ENCODE measurements at places on chromosomes 7 and 10.

DNA sequence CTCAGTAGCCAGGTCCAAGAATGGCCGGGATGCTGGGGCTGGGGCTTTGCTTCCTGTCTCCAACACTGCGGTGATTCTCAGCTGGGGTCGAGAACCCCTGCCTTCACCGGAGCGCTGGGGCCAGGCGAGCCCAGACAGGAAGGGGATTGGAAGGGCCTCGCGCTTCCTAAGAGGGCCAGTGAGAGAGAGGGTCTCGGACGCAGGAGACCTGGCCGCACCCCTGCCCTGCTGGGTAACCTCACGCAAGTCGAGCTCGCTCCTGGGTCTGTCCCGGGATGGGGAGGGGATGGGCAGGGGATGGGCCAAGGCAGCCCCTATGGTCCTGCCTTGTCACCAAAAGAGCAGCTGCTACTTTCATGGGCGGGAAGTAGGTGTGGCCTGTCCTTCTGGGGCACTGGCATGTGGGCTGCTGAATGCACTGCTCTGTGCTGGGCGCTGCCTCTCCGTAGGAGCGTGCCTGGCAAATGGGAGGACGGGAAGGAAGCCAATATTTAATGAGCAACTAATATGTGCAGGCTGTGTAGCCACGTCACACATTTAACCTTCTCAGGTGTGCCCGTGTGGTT lies 20.0 kb downstream of the KCNK18 start:
- peak; percentile 28 for DNase-seq

GRCh38 chr7:93148727-93149126 lies 542 bp upstream of the SAMD9L start:
- DNase-seq: no peak

DNA sequence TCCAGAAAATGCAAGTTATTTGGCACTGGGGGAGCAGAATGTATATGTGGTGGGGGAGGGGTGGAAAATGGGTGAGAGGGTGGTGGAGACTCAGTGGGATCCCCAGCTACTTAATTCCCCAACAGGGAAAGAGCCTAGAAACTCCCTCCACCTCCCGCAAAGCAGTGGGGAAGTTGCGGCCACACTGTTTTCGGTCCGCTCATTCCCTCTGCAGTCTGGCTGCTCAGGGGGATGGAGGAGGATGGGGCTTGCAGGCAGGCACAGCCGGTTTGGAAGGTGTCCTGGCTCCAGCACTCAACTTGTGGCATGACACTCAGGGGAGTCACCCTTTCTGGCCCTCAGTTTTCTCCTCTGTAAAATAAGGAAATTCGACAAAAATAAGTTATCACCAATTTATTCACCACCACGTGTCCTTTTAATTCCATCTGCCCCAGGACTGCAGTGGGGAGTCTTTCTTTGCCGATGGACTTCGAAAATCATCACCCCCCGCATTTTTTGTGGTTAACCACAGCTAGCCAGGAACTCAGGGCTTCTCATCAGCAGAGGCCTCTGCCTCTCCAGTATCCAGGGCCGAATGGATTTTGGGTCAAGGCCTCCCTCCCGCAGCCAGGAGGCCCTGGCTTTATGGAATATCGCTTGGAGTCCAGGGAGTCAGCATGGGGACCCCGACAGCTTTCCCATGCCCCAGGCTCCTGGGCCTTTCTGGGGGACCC lies 1.6 kb upstream of the HTRA1 start:
- no peak for DNase-seq

DNA sequence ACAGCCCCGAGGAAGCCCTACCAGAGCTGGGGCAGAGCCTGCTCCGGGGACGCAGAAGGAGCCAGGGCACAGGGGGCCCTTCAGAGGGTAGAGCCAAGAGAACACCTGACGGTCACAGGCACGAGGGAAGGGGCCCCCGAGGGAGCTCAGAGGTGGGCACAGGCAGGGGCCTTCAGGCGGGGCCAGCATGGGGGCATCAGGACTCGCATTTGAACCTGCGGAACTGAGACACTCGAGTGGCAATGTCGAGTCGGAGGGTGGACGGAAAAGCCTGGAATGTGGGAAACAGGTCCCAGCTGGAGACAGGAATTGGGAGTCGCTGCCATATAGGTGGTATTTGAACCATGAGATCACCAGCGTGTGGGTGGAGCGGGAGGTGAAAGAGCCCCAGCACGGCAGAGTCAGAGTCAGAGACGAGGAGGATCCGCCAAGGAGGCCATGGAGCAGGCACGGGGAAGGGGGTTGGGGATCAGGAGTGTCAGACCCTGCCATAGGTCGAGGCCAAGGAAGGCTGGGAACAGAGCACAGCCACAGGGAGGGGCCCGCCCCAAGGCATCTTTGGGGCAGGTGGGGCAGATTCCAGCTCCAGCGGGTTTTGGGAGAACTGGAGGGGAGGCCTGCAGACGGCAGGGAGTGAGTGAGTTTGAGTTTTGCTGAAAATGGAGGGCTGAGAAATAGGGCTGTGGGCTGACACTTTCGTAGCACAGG lies 13.8 kb downstream of the STK32C start:
- DNase-seq: no peak

DNA sequence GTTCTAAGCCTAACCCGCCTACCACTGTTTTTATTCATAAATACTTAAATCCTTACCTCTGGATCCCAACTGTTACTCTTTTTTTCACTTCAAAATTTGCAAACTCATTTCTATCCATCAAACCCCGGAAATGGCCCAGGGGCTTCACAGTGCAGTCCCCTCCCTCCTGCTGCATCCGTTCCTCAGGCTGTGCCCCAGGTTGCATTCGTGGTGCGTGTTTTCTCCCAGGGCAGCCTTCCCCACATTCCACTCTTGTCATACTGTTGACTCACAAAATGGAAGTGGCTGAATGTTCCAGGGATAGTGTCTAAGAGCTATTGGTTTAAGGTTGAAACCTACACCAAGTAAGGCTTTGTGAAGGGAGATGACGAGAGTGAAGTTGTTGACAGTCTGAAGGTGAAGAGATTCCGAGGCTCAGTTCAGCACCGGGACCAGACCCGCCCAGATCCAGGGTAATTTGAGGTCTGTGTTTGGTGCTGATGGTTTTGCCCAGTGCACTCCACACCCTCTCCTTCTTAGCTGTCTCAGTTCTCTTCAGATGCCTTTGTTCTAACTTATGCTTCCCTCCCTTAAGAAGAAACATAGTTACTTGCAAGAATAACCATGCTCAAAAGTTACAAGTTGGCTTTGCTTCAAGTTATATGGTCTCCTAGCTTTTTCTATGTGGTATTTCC lies 7.7 kb downstream of the INSIG1 start:
- DNase-seq: no peak

- no peak for DNase-seq
Observed at GRCh38 chr10:131358741-131359442, 47.4 kb upstream of the TCERG1L start.

DNA sequence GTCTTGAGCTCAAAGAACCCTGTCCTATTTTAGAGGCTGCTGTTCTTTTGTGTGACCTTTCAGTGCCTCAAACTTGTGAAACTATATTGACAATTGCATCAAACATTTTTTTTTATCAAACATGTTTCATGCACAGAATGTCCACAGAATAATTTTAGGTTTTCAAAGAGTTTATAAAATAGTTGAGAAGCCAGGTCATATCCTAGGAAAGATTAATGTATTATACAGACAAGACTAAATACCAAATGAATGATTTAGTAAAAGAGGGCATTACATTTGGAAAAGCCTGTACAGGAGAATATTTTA lies 67.0 kb downstream of the CDK6 start:
- no peak for DNase-seq

- no peak for DNase-seq
Observed at GRCh38 chr7:95549818-95550529, 46.3 kb downstream of the PDK4 start.

DNA sequence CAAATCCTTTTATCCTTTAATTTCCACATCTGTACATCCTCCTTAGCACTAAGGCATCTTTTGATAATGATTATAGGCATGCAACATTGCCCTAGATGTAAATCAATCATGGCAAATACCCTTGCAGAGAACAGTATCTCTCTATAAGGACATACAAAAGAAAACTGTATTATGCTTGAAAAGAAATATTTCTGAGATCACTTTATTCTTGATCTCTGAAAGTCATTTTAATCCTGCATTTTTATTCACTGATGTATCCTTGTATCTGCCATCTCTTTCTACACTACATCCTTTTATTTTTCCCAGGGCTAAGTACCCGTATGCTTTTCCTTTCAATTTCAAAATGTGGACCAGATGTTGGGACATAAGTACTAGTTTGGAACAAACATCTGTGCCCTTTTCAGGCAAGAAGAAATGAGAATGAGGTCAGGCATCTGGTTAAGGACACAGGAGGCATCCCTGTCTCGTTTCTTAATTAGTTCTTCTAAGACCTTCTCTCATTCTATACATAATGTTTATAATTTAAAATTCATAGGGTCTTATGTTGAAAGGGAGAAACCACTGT lies 338.6 kb downstream of the CNTNAP2 start:
- no peak for DNase-seq

DNA sequence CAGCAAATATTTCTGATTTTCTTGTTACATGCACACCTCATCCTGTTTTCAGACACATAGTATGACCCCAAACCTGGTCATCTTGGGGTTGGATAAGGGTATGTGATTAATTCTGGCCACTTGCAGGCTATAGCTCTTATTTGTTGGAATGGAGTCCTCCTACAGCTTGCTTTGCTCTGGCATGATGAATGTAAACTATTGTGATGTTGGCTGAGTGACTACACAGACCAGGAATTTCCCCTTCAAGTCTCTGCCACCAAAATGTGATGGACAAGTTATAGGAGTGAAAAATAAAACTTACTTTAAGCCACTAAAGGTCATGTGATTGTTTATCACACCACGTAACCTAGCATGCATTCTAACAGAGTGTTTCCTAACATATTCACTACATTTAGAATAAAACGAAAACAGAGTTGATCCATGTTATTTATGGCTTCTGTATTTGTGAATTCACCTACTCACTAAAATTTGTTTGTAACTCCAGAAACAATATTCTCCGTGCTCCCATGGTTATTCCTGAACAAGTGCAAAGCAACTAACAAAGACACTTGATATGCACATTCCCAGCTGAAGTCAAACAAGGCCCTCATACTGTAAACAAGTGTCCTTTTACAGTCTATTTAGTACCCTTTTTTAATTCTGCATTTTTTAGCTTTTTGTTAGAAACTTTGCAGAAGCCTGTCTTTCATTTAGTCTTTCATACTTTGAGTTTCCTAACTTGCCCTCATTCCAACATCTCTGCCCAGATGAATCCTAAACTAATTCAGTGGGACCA lies 599.2 kb upstream of the PCDH15 start:
- no peak for DNase-seq

GRCh38 chr10:71671994-71672946 lies 47.3 kb downstream of the C10orf105 start:
- DNase-seq: no peak

GRCh38 chr7:52406808-52407207 lies 628.6 kb upstream of the POM121L12 start:
- DNase-seq: no peak

- no peak for DNase-seq
Observed at GRCh38 chr10:29841724-29842649, 207.2 kb upstream of the SVIL start.

GRCh38 chr10:132659206-132660091 lies 121.9 kb downstream of the INPP5A start:
- no peak for DNase-seq

DNA sequence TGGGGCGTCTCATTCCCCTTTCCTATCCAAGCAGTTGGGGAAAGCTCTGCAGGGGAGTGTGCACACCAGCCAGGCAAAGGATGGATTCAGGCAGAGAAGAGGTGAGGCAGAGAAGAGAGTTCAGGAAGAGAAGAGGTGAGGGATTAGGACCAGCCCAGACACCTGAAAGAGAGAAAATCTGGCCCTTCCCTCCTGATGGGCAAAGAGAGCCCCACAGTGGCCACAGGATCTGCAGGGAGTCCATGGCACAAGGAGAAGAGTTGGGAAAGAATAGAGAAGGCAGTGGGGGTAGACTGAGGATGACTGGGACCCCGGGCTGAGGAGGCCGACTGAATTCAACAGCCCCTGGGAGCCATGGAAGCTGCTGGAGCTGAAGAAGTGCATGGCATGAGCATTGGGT lies 140.4 kb upstream of the ZMIZ1 start:
- no peak for DNase-seq

DNA sequence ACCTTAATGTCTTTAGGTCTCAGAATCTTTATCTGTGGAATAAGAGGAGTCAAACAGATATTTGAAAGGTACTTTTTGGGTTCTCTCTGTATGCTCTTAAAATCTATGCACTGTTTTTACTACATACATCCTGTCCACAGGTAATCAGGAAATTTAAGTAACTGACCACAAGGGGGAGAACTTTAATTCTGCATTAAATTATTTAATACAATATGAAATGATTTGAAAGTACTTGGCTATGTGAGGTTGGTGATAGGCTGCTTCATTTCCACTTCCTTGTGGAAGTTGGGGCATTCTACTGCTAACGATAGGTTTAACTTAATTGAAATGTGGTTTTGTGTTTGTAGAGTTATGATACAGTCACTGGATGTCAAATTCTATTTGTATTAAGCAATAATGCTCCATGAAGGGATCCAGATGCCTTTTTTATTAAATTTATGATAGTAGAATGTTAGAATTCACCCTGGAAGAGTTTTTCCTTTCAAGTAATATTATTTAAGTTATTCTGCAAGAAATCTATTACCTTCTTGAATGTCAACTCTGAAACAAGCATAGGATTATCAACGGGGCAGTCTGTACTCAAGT lies 6.0 kb downstream of the TEX47 start:
- DNase-seq: no peak

- peak; percentile 57 for DNase-seq
Observed at GRCh38 chr10:6072215-6072934, 10.2 kb upstream of the IL2RA start.

DNA sequence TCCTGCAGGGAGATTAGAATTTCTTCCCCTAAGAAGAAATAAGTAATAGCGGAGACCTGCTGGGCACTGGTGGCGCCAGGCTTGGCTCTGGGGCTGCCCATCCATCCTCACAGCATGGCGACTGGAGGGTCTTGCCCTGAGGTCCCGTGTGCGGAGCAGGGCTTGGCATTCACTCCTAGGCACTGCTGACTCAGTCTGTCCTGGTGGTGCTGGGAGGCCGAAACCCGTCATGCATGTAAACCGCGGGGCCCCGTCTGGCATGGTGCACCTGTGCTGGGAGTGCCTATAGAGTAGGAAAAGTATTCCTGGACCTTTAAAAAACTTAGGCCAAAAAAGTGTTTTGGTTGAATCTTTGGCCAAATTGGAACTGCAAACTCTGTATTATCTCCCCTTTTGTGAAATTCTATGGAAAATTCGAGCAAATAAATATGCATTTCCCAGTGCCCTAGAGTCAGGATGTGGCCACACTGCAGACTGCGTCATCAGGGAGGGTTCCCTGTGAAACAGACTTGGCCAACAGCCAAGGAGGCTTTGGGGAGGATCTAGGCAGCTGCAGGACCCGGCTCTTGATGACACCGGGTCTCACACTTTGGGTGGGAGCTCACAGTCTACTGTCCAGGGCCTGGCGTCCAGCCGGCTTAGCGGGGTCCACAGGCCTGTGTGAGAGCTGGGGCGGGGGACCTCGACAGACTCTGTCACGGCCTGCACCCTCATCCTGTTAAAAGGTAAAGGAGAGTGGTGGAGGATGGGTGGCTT lies 122.3 kb downstream of the VIPR2 start:
- no peak for DNase-seq

GRCh38 chr7:44922351-44922694 lies 37.0 kb upstream of the PURB start:
- no peak for DNase-seq

GRCh38 chr10:50325449-50326171 lies 74.3 kb upstream of the ASAH2 start:
- DNase-seq: peak; percentile 27
